ENCODE measurements at places on chromosomes 6 and 20.

DNA sequence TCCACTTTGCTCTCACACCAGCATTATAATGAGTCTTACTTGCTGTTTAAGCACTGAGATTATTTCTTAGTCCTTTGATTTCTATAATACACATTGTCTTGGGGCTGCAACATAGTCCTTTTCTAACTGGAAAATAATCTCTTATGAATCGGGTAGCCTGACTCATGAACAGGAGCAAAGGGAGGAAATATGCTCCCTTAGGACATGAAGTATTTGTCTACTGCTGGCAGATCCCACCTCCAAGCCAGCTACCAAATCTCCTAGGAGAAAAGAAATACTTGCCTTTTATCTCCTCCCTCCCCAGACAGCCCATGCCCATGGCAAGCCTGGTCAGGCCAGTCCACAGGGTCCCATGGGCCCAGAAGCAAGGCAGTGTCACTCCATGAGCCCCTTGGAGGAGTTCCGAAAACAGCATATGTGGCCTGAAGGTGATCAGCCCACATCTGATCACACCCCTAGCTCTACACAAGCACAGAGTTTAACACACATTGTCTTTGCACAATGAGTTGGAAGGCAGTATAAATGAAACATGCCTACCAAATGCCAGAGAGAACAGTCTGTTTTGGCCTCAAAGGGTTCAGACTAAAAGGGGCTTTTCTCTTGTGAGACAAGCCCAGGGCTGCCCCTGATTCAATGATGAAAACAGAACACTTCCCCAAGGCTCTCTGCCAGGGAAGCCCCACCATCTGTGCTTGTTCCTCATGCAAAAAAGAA lies 37.1 kb upstream of the SLC4A11 start:
- no peak for DNase-seq

GRCh38 chr6:52596371-52597028 lies 19.6 kb upstream of the TRAM2 start:
- no peak for DNase-seq

- peak; percentile 64 for DNase-seq
These were observed 9.9 kb upstream of the PSMF1 start for GRCh38 chr20:1108437-1108920.

GRCh38 chr6:14211562-14211942 lies 94.0 kb downstream of the CD83 start:
- peak; percentile 9 for DNase-seq

GRCh38 chr6:53746442-53747103 lies 48.2 kb upstream of the LRRC1 start:
- DNase-seq = peak; percentile 65

GRCh38 chr6:99096170-99096569 lies 148.4 kb upstream of the FBXL4 start:
- no peak for DNase-seq

GRCh38 chr6:100001915-100002388 lies 7.9 kb upstream of the MCHR2 start:
- DNase-seq = peak; percentile 61

DNA sequence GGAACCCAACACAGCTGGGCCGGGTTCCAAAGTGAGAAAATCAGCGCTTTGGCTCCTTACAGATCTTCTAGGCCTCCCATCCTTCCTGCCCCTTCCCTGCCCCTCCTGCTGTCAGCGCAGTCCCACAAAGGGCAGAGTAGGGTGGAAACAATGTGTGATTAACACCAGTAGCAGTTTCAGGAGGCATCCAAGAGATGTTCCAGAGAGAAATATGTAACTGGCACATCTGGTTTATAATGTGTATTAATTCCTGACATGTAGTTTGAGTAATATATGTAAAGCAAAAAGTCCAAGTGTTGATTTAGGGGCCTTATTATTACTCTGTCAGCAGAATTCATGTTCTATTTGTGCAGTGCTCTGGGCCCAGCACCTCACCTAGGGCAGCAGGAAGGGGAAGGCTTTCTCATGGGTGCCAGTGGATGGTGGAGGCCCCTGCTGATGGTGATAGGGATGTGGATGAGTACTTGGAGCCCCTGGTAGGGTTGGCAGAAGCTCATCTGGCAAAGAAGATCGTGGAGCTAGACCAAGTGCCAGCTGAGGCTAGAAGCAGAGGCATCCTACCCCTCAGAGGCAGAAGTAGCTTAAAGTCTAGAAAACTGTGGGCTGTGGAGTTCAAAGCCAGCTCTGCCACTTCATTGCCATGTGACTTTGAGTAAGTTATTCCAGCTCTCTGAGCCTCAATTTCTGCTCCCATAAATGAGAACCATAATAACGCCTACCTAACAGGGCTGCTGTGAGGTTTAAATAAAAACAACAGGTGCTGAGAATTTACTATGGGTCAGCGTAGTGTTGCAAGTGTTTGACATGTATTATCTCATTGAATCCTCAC lies 22.4 kb upstream of the RALY start:
- DNase-seq = no peak
